CD8-positive, alpha-beta memory T cell (primary cell): ENCODE measurements at places on chromosomes 1 and 21.
A peak's percentile ranks its signal among the peaks of the same experiment; 100 is the strongest.

DNA sequence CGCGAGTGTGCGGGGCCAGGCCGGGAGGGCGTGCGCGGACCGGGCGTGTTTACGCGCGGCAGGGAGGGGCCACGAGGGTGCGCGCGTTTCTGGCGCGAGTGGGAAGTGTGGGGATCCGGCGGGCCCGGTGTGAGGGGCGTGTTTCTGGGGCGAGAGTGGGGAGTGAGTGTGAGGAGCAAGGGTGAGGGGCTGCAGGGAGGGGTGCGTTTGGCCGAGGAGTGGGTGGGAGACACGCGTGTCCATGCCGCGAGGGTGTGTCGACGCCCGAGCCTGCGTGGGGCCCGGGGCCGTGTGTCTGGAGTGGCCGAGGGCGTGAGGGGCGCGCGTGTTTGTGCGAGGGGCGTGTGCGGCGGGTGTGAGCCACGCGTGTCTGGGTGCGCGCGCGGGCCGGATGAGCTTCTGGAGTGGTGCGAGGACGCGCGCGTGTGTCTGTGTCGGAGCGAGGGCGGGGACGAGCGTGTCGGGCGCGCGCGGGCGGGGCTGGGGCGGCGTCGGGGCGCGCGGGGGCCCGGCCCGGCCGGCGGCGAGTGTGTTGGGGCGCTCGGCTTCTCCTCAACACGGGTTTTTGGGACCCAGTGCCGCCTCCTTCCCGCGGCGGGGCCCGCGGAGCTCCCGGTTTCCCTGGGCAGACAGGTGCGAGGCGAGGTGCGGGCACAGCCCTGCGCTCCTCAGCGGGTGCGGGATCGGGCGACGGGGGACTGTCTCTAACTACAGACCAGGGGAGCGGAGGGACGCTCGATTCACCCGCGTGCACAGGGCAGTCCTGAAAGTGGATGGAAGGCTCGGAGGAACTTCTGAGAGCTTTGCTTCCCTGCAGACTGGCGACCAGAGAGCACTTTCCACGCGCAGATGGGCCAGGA is 65.8 kb upstream of the VAMP3 start:
- DNase-seq = peak; percentile 74

- no peak for DNase-seq
Measured at GRCh38 chr1:64981601-64982533, 15.5 kb upstream of the JAK1 start.

- no peak for DNase-seq
Measured at GRCh38 chr1:38615680-38616079, 243.9 kb downstream of the RRAGC start.

DNA sequence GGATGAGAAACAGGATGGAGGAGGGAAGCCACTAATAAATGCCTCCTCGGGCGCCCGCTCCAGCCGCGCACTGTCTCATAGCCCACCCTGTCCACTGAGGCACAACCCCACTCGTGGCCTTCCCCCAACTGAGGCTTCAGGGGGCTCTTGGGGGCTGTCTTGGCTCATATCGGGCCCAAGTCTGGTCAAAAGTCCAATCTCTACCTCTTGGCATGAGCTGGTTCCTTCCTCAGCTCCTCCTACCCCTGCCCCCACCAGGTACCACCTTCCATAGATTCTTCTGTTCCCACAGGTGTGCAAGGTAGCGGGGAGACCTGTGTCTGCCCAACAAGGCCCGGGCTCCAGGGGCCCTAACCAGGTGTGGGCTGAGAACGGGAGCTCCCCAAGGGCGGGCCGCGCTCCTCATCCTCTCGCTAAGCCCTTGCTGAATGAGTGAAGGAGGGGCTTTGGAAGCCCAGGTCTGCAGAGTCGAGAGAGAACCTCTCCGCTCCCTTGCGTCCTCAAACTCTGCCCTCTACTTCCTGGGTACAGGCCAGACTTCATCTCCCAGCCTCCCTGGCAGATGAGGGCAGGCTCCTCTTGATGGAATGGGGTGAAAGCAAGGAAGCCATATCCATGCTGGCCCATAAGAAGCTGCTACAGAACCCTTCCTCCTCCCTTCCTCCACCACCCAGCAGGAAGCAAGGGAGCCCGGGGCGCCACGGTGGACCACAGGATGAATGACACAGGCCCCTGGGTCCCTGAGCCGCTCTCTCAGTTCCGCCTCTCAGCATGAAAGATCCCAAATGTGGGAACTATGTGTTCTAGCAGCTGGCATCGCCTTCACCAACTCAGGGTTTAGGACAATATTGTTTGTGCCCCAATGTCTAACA is 74.7 kb downstream of the PSMG1 start:
- no peak for DNase-seq

GRCh38 chr1:6365047-6365446 is 28.5 kb downstream of the ACOT7 start:
- DNase-seq = peak; percentile 80

DNA sequence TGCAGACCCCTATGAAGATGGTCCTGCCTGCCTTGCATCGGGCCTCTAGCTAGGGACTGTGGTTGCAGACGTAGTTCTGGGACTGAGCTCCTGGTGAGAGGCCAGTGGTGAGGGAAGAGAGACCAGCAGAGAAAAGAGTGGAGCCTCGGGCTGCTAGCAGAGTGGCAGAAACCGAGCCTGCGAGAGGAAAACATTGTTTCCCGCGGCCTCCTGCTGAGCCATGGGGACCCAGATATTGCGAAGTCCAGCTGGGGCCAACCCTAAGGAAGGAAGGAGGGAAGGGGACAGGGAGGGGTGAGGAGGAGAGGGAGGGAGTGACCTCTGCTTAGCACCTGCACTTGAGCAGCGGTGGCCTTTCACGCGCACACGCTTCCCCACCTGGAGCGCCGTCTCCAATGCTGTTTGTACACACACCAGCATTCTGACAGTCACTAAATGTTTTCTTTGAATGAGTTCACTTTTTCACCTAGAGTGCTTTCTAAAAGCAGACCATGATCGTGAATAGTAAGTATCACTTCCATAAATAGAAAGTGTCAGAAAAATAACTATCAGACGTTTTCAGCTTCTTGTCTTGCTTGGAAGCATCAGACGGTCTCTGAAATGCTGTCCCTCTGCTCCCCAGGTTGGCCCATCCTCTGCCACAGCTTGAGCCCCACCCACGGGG is 2.5 kb upstream of the FNDC10 start:
- DNase-seq = no peak

GRCh38 chr1:57034713-57035112 is 68.9 kb upstream of the C8B start:
- DNase-seq = no peak

GRCh38 chr21:44527983-44528633 is 11.9 kb downstream of the KRTAP10-1 start:
- no peak for DNase-seq

DNA sequence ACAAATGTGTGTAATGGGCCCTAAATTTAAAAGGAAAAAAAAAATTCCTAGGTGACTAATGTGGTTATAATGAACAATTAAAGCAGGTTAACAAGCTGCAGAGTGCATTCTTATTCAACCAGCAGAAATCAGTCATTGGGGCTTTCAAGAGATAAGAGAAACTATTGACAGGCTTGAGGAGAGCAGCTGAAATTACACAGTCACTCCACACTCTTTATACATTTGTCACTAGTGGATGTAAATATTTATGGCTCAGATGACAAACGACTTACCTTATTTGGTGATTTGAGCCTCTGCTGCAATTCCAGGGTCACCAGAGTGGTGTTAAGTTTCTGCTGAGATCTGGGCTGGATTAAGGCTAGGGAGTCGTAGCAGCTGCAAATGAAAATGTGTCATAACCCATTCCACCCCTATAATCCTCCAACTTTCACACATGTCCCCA is 896.3 kb downstream of the TTLL7 start:
- no peak for DNase-seq

DNA sequence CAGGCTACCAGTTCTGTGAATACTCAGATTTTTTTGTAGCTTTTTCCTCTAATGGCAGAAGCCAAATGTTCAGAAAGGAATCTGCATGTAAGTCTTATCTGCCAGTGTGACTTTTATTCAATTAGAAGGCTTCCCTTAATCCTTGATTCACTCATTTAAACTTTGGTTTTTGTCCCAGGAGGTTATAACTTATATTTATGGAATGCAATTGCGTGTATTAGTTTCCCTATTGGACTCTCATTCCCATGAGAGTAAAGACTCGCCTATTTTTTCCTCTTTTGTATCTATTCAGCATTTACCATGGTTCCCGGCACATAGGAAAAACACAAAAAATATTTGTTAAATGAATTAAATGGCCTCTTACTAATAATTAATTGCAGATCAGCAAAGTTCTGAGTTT is 3.5 kb downstream of the NTMT2 start:
- DNase-seq = no peak

GRCh38 chr21:46477765-46478164 is 19.1 kb downstream of the DIP2A start:
- no peak for DNase-seq

GRCh38 chr1:36743286-36744005 is 260.7 kb upstream of the CSF3R start:
- no peak for DNase-seq

DNA sequence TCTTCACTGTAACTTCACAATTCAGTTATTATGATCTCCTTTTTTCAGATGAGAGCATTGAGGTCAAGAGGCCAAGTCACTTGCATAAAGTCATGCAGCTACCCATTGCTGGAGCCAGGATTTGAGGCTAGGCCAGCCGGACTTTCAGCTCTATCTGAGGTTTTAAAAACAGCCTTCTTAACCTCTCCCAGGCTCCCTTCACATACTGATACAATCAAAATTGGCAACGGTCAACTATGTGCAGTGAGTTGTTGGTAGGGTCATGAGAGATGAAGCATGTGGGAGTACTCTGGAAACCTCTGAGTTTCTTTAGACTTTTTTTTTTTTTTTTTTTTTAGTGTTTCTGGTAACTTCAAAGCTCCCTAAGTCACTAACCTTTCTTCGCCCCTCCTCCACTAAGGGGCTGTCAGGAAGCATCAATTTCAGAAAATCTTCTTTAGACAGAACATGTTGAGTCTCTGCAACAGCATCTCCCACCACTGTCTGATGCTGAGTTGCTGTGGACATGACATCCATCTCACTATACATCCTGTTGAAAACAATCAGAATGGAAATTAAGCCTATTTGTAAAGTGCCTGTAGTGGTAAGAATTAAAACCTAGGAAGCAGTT is 201.8 kb downstream of the SIPA1L2 start:
- no peak for DNase-seq

GRCh38 chr1:245829826-245830225 is 675.0 kb downstream of the KIF26B start:
- DNase-seq = no peak

GRCh38 chr1:54323324-54323739 is 82.9 kb downstream of the SSBP3 start:
- no peak for DNase-seq

DNA sequence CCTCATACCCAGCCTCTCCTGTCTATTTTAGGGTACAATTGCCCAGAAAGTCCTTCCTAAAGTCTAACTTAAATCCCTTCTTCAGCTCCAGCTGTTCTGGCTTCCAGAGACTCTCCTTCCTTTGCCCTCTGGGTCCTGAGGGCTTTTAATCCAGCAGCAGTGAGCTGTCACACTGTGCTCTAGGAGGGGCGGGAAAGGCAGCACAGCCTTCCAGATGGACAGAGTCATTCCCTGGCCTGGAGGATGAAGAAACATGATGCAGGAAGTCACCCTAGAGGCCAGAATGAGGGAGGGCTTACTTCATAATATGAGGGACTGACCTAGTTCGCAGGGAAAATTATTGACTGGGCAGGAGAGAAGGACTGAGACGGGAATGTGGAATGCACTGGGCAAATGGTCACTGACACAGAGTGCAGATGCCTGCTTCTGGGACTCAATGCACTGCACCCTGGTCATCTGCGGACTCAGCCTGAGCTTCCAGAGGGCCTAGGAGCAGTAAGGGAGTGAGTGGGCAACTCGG is 1.3 kb downstream of the SH2D2A start:
- DNase-seq = no peak

DNA sequence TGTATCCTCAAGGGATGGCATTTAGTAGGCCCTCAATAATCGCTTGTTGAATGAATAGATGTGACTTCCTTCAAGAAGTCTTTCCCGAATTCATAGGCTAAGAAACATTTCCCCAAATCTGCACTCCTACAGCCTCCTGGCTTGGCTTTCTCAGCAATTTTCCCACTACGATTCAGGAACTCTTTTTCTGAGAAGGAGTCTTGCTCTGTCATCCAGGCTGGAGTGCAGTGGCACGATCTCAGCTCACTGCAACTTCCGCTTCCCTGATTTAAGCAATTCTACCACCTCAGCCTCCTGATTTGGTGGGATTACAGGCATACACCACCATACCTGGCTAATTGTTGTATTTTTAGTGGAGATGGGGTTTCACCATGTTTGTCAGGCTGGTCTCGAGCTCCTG is 37.9 kb upstream of the IFFO2 start:
- DNase-seq = no peak

GRCh38 chr1:147762233-147763024 is 2.0 kb upstream of the GJA5 start:
- DNase-seq = no peak

- DNase-seq = no peak
Measured at GRCh38 chr21:39685991-39686390, 59.0 kb upstream of the IGSF5 start.

- peak; percentile 38 for DNase-seq
Measured at GRCh38 chr1:11654137-11654938, at the start of the genes FBXO2 and FBXO44. TSS of gene FBXO2 (minus strand) at chr1:11654429. CDS start at chr1:11654340, 89 bp downstream. TSS of gene FBXO44 (plus strand) at chr1:11654877. CDS start at chr1:11655836, 959 bp downstream.

GRCh38 chr1:207336559-207337467 is 15.3 kb downstream of the CD55 start:
- no peak for DNase-seq

- DNase-seq = no peak
Measured at GRCh38 chr1:156151093-156151688, 2.2 kb upstream of the SEMA4A start.

GRCh38 chr1:161115132-161115711 is 2.6 kb downstream of the PFDN2 start:
- no peak for DNase-seq
